CD4-positive, alpha-beta T cell treated with Interleukin-2 at 100 ng/mL for 4 hours (primary cell): ENCODE measurements at places on chromosomes 7 and 10.
A peak's percentile ranks its signal among the peaks of the same experiment; 100 is the strongest.

DNA sequence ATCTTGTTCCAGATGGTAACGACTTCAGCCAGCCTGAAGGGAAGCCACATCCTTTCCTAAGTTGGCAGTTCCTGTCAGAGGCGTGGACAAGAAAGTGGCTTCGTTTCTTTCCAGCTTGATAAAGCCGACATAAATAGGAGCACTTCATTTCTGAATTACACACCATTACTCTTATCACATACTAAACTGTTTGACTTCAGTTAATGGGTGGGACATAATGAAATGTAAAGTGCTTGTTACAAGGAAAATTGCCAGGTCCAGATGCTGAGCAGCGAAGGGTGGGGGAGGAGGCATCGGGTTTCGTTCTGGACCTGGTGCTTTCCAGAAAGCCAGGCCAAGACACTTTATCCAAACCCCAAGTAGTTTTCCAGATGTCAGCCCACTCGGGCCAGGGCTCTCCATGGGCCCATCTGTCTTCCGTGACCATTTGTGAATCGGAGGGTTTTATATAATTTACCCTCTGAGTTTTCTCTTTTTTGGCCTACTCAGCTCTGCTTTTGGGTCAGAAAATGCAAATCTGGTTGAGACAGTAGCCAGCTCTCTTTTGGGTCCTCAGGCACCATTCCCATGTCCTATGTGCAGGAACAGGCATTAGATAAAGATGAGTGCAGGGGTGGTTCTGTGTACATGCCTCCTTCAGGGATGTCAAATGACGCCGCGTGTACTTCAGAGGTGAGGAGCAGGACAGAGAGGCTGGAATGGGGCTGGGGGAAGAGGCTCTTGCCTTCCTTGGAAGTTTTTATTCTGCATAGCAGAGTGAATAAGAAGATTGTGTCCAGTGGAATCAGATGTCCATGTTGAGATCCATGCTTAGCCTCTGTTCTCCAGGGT lies 90.2 kb downstream of the TACC2 start:
- no peak for DNase-seq

- no peak for DNase-seq
These were observed 100.5 kb upstream of the CARD11 start for GRCh38 chr7:3143869-3144775.

DNA sequence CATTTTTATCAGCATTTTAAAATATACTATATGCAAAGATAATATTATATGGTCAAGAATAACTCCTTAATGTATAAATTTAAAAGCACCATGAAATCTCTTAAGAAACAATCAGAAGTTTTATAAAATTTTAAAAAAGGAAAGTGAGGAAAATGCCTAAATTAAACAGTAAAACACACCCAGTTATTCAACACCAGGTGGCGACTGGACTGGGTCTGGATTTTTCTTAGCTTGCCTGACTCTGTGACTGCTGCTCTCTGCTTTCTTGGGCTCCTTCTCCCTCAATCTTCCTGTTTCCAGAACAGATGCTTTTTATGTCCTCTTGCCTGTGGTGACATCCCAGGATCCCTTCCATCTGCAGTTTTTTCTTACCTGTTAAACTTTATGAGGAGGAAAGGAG lies 200.3 kb downstream of the BICC1 start:
- DNase-seq, result no peak

GRCh38 chr7:8371742-8372141 lies 61.7 kb upstream of the NXPH1 start:
- DNase-seq, result no peak

DNA sequence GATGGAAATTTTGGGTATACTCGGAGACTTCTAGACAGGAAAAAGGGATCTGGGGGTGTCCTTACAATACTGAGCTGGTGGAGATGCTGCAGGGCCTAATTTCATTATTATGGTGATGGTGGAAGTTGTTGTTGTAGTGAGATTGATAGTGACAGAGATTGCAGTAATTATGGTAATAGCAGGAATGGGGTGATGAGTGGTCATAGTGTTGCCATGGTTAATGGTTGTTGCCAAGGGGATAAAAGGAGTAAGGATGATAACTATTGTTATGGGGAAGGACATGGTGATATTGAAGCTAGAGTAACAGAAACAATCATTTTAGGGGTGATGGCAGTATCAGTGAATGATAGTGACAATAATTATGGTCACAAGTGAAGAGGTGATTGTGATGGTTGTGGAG lies 27.1 kb upstream of the LBX1 start:
- DNase-seq, result no peak

DNA sequence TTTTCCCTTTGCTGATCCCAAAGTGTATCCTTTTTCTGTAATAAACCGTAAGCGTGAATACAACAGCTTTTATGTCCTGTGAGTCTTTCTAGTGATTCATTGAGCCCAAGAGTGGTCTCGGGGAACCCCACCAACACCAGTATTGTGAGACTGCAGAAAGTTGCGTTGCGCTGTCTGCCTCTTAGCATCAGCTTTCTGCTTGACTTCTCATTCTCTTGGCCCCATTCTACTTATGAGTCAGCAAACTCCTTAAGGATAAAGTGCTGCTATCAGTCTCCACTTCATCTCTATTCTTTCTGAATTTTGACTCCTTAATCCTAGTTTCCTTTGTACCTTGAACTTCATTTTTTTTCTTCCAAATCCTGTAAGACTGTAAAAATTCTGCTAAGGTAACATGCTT lies 184.3 kb upstream of the MBL2 start:
- no peak for DNase-seq

GRCh38 chr7:80135309-80136104 lies 876 bp downstream of the GNAI1 start:
- no peak for DNase-seq

GRCh38 chr10:95531994-95532399 lies 29.2 kb downstream of the SORBS1 start:
- DNase-seq, result no peak

GRCh38 chr10:71262027-71262426 lies 49.7 kb downstream of the UNC5B start:
- no peak for DNase-seq

- no peak for DNase-seq
These were observed 41.8 kb downstream of the MTURN start for GRCh38 chr7:30176463-30177109.

DNA sequence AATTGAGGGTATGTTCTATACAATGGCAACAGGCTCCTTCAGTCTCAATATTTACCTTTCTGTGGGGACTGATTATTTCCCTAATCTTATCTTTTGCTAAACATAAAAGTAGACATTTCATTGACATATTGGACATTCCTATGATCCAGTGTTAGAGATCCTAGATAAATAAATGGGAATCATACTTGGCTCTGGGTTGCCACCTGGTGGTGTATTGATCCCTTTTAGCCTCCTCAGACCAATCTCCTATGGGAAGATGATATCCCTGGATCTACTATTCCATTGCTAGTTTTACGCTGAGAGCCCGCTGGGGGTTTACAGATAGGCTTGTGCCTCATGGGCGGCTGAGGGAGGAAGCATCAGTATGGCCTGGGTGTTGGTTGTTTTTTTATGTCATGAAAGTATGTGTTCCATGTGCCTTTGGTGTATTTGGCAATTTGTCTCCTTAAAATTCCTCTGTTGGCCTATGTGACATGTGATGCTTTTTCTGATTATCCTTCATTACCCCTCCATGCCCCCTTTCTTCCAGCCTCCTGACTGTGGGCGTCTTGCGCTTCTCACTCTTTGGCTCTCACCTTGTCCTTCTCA lies 18.8 kb downstream of the CELF2 start:
- DNase-seq, result no peak

DNA sequence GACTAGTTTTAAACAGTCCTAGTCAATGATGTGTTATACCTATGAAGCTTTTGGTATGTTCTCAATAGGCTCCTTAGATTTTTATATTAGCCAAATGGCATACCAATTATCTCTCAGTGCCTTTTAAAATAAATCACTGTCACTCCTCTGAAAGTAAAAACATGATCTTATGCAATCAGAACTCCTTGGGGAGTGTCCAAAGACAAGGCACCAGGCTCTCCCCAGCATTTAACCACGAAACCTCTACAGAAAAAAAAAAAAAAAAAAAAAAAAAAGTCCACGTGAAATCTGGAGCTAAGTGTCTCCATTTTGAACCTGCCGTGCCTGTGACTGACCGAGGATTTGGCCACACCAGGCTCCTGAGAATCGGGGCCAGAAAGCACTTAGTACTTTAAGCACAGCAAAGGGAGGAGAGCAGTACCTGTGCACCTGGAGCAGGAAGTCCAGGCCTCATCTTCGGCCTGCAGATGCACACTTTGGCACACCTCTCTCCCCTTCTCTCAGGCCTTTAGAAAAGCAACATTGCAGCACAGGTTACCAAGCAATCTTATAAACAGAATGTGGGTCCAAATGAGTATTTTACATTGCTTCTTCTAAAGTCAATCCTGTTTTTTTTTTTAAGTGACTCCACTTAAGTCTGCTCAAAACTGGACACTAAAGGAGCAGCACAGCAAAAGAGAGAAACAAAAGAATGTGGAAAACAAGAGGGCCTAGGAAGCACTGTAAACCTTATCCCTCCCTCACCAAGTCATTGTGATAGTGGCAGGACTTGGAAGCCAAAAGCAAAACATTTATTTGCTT lies 1.5 kb downstream of the FAM13C start:
- DNase-seq, result no peak

DNA sequence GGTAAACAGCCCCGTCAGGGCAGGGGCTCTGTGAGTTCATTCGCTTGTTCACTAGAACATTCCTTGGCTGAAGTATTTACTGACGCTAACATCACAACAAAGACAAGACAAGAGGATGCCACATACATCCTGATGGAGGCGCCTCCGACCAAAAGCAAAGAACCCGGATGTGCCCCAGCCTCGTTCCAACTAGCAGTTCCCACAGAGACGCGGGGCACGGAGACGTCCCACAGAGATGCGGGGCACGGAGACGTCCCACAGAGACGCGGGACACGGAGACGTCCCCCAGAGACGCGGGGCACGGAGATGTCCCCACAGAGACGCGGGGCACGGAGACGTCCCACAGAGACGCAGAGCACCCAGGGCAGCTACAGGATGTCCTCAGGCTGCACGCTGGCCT lies 35.4 kb upstream of the CFAP46 start:
- DNase-seq, result no peak

- no peak for DNase-seq
These were observed 84.5 kb downstream of the HGF start for GRCh38 chr7:81685270-81685868.

DNA sequence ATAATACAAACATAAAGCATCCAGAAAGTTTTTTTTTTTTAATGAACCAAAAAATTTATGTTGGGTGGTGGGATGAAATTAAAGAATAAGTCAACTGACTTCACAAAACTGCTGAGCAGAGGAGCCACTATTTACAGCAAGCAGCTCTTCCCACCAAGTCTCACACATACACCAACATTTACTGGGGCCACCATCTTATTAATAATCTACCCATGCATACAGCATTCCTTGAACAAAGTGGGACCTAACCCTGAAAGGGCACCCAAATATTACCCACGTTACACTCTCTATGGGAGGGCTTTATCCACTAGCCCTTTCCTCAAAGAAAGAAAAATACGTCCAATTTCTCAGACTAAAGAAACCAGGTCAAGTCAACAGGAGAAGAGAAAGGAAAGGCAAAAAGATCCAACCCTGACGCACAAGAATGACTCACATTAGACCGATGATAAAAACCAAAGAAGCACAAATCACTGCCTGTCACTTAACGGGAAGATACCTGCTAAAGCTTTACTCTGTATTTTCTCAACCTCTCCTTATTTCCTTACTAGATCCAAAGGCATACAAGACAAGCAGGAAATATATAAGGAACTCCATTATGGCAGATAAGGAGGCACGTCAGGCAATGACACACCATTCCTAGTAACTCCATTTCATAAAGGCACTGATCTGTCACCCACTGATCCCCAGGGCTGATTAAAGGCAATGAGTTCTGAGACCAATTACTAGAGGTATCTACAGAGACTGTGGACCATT lies 141.8 kb upstream of the ASAH2 start:
- DNase-seq, result no peak

DNA sequence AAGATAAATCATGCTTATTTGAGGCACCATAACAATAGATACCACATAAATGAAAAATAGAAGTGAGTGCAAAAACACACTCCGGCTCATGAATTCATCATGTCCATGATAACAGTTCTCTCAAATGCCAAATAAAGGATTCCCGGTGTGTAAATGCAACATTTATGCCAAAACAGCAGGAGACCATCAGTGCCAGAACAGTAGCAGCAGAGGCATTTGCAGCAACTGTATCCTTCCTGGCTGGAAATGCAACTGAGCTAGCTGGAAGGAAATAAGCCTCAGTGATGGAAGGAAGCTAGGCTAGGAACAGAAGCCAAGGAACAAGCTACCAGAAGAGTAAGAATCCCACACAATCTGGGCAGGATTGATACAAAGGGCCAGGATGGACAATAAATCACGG lies 79.9 kb upstream of the THSD7A start:
- DNase-seq, result no peak

GRCh38 chr7:58086871-58087535 lies 637.0 kb downstream of the ZNF716 start:
- no peak for DNase-seq

GRCh38 chr7:38374507-38374906 lies 101.1 kb upstream of the TARP start:
- peak; percentile 77 for DNase-seq

DNA sequence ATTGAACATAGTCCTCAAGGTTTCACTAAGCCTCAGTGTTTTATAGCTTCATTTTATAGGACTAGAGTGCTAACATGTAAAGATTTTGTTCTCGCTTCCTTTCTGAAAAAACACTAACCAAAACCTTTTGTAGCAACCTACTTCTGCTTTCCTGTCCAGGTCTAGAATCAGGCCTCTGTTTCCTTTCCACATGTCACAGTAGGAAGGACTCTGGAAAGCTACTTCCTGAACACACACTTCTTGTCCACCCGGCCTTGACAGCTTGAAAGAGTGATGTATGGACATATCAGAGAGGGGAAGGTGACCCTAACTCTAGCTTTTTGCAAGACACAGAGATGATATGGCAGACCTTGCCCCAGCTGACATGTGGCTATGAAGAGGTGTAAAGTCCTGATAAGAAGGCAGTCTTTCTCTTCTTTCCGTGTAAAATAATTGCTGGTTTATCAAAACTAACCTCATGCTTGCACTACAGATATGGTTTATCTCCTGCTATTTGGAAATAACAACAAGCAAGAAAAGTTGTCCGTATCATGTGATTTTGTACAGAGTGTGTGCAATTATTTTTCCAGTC lies 175.4 kb downstream of the SKAP2 start:
- DNase-seq, result no peak

DNA sequence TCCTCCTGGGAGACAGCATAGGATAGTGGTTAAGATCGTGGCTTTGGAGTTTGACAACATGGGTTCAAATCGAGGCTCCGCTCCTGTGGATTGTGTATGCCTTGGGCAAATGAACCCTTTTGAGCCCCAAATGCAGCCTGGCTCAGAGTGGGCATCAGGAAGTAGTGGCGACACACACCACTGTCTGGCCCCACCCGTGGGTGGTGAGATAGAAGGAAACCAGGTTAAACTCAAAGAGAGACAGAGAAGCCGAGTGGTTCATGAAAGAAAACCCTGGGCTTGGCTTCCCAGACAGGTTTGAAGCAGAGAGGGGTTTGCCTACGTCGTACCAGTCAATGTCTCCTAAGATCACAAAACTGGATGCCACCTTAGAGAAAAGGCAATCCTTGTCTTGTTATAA lies 57.7 kb downstream of the PRTFDC1 start:
- DNase-seq, result peak; percentile 32

GRCh38 chr10:133030781-133031180 lies 56.9 kb upstream of the ADGRA1 start:
- no peak for DNase-seq

GRCh38 chr10:109978481-109978880 lies 29.3 kb upstream of the ADD3 start:
- DNase-seq, result peak; percentile 76

GRCh38 chr7:36994456-36995112 lies 270.3 kb upstream of the AOAH start:
- DNase-seq, result no peak
